ENCODE measurements at places on chromosomes 5 and 9. TPM values are rescaled to one million over a fixed set of nuclear protein-coding genes. Genes with fewer than 3 reads are reported as not detected.

DNA sequence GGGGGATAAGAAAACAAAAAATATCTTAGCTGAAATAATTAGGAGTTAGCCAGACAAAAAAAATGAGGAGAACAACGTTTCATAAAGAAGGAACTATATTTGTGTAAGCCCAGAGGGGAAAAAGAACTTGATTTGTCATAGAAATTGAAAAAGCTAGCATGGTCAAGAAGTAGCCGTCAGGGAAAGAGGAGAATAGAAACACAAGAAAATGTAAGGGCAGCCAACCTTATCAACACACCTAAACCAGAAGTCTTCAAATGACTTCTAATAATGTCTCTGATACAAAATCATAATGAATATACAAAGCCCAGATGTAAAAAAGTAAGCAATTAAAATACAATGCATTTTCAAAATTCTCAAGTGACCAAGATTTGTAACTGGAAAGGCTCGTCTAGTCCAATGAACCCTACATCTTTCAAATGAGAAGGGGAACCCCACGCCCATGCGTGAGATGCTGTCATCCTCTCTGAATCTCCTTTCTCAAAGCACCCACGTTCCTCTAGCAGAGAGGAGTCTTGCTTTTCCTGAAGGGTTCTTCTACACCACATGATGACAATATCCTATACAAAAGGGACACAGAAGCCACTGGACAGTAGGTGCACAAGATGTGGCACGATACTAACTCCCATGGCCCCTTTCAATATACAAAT, 103.7 kb downstream of the ARL15 start:
- no peak for DNase-seq

DNA sequence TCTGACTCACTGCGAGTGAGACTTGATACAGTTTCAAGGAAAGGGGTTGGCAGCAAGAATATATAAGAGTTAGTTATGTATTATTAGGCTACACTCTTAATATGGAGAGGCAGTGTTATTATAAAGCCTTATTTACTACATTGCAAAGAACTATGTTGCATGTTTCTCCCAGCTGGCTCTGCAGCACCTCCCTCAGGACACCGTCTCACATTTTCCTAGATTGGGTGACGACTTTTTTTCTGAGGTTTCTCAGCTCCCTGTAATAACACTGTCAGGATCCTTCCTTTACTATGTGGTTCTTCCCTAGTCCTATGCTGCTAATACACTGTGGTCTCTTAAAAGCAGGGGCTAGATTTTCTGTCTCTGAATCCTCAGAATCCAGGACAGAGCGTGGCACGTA, 153.7 kb downstream of the INSYN2B start:
- no peak for DNase-seq

- no peak for DNase-seq
Measured at GRCh38 chr9:125745018-125745417, 2.2 kb upstream of the PBX3 start.

DNA sequence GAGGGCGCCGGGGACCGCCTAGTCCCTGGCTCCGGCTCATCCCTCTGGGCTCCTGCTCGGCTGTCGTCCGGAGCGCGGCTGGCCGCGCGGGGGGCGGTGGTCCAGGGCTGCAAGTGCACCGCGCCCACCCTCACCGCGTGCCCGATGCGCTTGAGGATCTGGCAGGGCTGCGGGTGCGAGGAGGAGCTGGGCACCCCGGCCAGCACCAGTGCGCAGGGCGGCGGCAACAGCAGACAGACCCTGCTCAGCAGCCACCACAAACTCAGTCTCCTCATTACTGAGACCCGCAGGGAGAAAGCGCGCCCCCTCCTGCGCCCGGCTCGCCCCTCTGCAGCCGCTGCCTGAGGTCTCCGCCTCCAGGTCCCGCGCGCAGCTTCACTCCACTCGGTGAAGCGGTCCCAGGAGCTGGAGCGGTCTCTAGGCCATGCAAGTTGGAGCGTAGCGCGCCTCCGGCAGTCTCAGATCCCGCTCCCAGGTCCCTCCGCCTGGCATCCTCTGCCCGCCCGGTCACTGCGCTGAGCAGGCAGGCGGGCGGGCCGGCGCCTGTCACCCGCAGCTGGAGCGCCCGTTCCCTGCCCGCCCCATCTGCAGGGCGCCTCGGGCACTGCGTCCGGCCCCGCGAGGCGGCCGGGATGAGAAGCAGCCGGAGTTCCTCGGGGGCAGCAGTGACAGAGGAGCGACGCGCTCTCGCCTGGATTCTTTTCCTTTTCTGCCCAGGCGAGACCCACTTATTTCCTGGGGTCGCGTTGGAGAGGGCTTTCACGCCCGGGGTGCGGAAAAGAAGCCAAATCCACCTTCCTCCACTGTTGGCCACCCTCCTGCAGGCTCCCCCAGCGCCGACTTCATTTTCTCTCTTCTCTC, 512 bp downstream of the GRIN3A start:
- no peak for DNase-seq

DNA sequence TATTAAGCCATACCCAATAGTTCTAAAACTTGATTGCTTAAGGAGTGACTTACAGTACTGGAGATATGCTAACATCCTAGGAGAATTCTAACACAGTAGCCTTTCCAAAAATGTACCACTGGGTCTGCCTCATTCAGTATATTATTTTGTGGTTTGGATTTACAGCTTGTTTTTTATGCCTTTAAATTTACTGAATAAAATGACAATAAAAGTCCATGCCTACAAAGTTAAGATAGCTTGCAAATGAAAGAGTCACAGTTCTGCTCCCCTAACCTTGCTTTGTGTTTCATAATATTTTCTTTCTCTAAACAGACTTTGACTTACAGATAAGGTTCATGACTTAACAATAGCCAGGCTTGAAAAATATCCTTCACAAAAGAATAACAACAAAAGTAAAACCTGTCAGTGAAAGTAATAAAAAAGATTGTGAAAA, 951.1 kb upstream of the NUDT12 start:
- no peak for DNase-seq

DNA sequence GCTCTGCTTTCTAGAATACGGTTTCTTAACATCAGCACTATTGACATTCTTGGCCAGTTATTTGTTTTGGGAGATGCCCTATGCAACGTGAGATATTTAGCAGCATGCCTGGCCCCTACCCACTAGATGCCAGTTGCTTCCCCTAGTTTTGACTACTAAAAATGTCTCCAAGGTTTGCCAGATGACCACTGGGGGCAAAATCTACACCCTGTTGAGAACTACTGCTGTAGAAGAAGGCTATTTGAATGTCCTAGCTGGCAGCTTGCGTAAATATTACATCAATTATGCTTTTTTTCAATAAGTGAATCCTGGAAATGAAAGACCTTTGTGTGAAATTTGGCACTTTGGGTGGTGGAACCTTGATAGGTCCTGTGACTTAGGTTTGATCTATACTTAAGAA, 5.0 kb downstream of the NCBP1 start:
- DNase-seq = no peak

Gene TMEM171
- total RNA-seq = not detected

Gene LTC4S
- total RNA-seq = 1.4 TPM

Gene HBEGF
- 15.4 TPM for total RNA-seq
